ENCODE measurements at places on chromosomes 2 and 18. TPM values are rescaled to one million over a fixed set of nuclear protein-coding genes. Genes with fewer than 3 reads are reported as not detected.

- no peak for DNase-seq
Observed at GRCh38 chr2:120999377-121000097, 263.9 kb downstream of the GLI2 start.

DNA sequence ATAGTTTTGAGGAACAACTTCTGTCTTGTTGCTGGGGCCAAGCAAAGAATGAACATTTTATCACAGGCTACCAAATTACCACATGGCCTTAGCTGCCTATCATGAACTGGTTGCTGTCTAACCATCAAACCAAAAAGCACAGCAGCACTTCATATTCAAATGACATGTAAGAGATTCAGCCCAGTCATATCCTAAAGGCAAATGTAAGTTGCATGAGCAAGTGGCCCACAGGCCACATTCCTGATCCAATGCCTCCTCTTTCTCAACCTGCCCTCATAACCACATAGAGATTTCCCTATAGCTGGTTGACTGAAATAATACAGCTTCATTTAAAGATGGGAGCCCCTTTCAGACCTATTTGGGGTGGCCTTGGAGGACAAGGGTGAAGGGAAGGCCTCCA lies 572.3 kb downstream of the IRS1 start:
- no peak for DNase-seq

- DNase-seq = no peak
Observed at GRCh38 chr2:144579556-144579955, 59.6 kb upstream of the ZEB2 start.

GRCh38 chr2:97931858-97932225 lies 63.9 kb downstream of the TMEM131 start:
- no peak for DNase-seq

DNA sequence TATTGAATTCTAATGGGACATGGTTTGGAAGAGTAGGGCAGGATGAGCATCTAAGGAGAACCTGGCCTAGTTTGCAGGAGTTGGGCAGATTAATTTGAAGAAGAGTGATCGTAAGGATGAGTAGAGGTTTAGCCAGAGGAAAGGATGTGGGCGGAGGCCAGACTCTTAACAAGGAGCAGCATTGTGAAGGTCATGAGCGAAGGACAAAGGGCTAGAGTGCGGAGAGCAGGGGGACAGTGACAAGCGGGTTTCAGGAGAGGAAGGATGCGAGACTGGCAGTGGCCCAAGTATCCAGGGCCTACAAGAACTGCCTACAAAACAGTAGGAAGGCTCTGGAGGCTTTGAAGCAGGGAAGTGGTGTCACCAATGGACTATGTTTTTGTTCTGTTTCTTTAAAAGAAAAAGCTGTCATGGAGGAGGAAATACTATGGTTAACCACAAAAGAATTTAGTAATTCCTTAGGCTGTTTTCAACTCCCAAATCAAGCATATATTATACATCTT lies 20.1 kb downstream of the SLC66A3 start:
- no peak for DNase-seq

The MALL gene
- total RNA-seq = 7.7 TPM

- no peak for DNase-seq
Observed at GRCh38 chr18:8610459-8610851, 1.2 kb downstream of the RAB12 start.

- DNase-seq = no peak
Observed at GRCh38 chr2:145036421-145037011, 516.6 kb upstream of the ZEB2 start.

- DNase-seq = no peak
Observed at GRCh38 chr2:53381271-53381670, 386.3 kb upstream of the CHAC2 start.

GRCh38 chr2:48395658-48396057 lies 134.3 kb upstream of the STON1 start:
- DNase-seq = no peak

The CCDC150 gene
- 0.36 TPM for total RNA-seq

DNA sequence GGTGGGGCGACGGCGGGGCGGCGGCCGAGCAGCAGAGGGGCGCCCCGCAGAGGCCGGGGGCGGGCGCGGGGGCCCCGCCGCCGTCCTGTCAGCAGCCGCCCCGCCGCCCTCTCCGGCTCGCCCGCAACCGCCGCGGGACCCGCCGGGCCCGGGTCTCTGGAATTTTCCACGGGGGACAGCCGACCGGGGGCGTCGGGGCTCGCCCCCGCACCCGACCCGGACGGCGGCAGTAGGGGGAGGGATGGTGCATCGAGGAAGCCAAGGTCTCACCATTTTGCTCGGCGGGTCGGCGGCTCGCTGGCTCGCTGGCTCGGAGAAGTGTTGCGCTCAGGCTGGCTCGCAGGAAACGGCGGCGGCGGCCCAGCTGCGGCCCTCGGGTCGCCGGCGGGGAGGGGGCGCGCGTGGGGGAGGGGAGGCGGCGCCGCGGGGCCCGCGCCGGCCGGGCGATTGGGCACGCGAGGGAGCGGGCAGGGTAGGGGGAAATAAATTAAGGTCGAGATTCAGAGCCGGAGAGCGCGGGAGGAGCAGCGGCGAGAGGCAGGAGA lies 405 bp downstream of the PPP3R1 start:
- peak; percentile 73 for DNase-seq

DNA sequence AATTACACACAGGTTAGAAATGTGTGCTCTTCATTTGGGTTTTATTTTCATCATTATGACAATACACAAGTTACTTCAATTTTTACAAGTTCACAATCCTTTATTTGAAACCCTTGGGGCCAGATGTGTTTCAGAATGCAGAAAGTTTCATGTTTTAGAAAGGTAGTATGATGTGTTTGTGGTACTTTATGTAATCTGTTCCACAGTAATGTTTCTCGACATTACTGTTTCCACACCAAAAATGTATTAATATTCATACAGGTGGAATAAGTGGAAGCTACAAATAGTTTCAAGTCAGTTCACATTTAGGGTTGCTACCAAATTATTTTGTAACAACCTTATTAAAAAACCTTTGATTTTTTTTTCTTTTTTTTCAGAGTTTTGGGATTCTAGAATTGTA lies 10.4 kb downstream of the UBE2E3 start:
- no peak for DNase-seq

DNA sequence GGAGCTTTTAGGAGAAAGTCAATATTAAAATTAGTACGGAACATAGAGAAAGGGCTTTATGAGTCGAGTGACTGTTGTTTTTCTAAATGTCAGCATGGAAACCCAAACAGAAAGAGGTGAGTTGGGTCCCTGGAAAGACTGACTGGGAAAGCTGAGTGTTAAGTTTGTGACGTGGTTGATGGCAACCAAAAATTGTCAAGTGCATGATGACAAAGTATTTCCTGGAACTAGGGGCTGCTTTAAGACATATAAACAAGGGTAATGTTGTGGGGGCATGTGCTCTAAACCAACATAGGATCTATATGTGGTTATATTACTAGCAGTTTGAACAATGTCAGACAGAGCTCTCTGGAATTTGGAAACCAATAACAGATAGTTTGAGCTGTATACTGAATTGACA lies 50.9 kb upstream of the GPD2 start:
- no peak for DNase-seq

DNA sequence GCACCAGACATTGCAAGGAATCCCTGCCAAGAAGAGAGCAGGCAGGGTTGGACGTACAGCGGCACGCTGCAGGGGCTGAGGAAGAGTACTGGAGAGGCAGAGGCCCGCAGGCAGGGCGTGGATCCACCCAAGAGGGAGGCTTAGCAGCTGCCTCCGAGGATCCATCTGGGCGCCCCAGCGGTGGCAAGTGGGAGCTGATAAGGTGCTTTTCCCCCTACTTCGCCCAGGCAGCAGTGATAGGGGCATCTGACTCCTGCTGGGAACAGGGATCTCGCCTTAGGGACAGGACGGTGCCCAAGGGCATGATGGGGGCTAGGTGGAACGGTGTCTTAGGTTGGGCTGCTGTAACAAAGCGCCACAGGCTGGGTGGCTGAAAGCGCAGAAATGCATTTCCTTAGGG lies 67.4 kb upstream of the HS6ST1 start:
- peak; percentile 33 for DNase-seq

DNA sequence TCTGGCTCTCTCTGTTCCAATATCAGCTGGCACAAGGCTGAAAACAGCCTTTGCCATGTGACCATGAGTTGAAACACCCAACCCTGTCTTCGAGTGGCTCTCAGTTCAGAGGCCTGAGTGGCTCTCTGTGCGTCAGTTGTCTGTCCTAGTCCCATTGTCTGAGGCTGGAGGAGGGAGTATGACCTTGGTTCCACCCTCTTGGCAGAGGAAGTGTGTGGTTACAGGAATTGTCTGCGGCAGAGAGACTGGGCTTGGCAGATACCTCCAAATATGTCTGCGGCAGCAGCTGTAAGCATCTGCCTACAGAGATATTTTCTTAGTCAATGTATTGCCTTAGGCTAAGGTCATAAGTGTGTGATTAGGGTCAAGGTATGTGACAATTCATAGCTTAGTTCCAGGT lies 32.6 kb downstream of the CNGA3 start:
- DNase-seq = no peak

DNA sequence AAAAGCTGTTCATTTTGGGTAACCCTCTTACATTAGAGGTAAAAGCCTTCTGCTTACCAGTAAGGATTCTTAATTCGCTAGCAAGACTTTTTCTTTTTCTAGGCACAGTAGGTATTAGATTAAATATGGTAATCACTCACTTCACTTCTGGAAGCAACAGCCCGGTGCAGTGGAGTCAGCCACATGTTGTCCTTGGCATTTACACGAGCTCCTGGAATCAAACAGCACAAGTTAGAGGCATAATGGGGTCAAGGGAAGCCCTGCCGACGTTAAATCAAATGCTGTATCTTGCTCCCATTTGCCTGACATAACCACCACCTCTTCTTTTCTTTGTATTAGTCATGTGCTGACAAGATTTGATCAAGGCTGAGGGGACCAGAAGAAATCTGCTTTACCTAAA lies 174.1 kb downstream of the ANKRD44 start:
- no peak for DNase-seq

DNA sequence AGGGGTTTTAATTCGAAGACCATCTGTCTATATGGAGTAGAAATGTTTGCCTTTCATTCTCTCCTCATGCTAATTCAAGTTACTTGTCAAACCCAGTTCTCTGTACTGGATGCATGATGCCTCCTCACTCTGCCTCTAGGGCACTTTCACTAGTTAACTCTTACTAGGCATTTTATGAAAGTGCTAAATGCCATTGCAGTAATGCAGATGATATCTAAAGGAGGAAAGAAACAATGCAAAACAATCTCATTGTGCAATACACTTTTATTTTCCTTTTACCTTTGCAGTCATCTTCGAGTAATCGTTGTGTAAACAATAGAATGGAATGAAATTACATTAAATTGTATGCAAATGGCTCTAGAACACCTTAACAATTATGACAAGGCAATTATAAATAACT lies 293.6 kb downstream of the STK39 start:
- no peak for DNase-seq

DNA sequence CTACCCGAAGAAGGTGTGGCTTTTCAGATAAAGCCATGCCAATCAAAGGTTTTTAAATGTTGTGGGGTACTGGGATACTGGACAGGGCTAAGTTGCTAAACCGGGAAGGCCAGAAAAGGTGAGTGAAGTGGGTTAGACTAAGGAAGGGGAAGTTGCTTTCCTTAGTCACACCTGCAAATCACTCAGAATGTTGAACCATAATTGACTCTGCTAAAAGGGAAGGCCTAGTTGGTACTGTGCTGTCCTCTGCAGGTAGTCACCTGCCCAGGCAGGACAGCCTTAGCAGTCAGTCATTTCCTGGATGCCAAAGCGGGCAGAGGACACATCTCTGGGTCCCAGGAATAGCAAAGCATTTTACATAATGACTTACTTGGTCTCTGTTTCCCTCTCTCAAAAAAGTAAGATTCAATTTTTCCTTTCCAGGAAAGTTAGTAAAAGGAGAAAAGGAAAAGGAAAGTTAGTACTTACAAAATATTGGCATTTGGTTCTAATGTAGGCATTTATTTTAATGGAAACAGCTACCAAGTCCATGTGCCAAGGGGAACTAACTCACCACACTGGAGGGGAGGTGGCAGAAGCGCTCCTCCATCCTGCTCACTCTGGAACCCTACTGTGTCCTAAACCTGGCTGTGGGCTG lies 60.3 kb downstream of the RFTN2 start:
- no peak for DNase-seq

The ST8SIA5 gene
- 6.7 TPM for total RNA-seq

GRCh38 chr2:16816016-16816415 lies 150.4 kb upstream of the CYRIA start:
- DNase-seq = no peak

The GPR17 gene
- total RNA-seq = 0.17 TPM

- no peak for DNase-seq
Observed at GRCh38 chr2:84526562-84526961, 10.3 kb downstream of the DNAH6 start.

DNA sequence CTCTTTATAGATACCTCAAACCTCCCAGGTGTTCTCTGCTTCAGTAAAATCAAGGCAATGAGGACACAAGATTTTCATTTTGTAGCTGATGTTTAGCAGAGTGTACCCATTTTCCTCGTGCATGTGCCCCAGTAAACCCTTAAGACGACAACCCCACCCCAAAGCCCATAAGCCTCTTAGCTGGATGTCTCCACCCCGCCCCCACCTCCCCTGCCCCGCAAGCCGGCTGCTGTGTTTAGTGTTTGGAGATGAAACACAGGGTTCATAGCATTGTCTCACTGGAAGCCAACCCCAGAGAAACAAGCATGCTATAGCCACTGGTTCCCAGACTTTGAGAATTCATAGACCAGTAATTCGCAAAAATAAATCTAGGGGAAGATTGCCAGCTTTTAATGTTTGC lies 5.8 kb upstream of the SAG start:
- no peak for DNase-seq

The VIT gene
- total RNA-seq = 8.5 TPM

DNA sequence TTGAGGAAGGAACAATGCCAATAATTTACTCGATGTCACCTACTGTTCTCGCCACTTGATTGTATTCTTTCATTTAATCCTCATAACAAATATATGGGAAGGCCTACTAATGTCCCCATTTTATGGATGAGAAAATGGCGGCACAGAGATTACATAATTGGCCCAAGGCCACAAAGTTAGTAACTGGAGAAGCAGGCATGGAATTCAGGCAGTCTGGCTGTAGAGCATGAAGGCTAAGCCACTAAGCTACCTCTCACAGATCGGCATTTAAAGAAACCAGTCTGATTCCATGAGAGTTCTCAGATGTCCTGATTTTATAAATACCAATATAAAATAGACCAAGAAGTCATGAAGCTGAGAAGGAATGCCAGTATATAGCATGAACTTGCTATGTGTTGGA lies 121.8 kb upstream of the EPAS1 start:
- DNase-seq = no peak

The MAL gene
- 0.53 TPM for total RNA-seq

GRCh38 chr18:72325307-72325706 lies 218.8 kb downstream of the CBLN2 start:
- no peak for DNase-seq

The SIX2 gene
- 31.4 TPM for total RNA-seq

GRCh38 chr2:99697811-99698568 lies 208.2 kb upstream of the REV1 start:
- no peak for DNase-seq

GRCh38 chr2:178363252-178363651 lies 87.7 kb downstream of the PRKRA start:
- DNase-seq = peak; percentile 64

All from psoas muscle (tissue), 8 donors.